GM03348 (cell line): ENCODE measurements at places on chromosomes 6 and 20.

DNA sequence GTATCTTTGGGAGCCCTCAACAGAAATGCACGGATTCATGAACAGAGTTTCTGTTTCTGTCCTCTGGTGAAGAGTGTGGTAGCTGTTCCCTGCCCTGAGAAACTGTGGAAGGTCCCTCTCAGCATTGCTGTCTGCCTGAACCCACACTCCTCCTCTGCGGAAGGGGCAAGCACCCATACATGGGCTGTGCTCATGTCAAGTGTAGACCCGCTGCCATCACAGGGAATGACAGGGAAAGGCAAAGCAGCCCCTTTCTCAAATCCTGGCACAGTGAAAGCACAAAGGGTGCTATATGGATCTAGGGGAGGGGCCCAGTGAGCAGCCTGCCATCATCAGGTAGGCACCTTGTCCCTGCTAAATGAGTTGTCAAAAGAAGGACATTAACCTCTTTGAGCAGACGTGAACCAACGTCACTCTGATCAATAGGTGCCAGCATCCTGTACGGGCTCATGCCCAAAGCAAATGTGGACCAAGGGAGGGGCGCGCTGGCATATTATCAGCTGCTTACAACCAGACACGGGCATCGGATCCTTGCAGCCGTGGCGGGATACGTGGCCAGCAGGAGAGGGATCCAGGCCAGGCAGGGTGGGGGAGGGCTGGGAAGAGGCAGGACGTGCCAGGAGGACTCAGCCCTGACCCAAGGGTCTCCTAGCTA lies 231.2 kb upstream of the PMEPA1 start:
- DNase-seq = no peak

DNA sequence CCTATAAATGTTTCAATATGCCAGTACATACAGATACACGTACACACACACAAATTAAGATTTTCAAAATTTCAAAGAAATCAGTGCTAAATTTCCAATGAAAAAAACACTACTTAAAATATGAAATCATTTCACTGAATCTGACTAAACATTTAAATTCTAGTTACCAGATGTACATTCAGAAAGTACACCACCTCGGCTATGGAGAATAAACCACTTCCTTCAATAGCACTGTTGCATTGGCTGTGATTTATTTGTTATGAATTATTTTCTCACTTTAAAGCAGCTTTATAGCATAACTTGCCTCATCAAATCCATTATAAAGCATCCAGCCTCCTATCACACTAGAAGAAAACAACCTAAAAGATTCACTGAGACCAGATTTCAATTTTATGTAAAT lies 36.6 kb downstream of the HBS1L start:
- no peak for DNase-seq

DNA sequence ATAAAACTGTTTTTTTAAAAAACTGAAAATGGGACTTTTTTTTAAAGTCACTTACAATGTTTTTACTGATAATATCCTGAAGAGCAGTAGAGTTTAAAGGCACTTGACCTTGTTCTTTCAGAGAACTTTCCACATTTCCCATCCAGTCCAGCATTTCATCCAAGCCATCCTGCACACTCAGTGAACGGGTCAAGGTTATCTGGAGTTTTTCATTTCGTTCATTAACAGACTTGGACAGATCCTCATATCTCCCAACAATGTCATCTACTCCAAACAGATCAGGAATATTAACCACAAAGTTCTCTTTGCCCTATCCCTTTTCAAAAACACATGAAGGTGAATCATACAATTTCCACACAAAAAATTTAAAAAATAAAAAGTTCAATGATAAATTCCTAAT lies 69.1 kb downstream of the DST start:
- no peak for DNase-seq

GRCh38 chr6:24436979-24437378 lies 34.2 kb downstream of the MRS2 start:
- no peak for DNase-seq

GRCh38 chr6:25699649-25700048 lies 47.6 kb downstream of the SCGN start:
- no peak for DNase-seq

- DNase-seq = no peak
These were observed 300.5 kb downstream of the PLCB1 start for GRCh38 chr20:8432435-8433148.

- peak; percentile 74 for DNase-seq
These were observed 56.6 kb downstream of the SYTL3 start for GRCh38 chr6:158706369-158706982.

DNA sequence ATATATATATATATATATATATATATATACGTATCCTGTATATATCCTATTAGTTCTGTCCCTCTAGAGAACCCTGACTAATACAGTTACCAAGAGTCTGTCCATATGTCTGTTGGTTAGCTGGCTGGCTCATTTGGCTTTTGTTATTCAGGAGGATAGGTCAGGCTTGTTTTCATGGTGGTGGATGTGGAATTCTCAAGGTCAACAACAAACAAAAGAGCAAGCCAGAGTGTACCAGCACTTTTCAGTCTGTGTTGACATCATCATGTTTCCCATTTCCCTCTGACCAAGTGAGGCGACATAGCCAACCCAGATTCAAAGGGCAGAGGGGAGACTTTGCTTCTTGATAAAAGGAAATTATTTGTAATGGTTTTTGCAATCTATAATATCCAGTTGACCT lies 88.5 kb upstream of the PTCHD4 start:
- no peak for DNase-seq

- no peak for DNase-seq
These were observed 112.7 kb downstream of the RFPL4B start for GRCh38 chr6:112459758-112460304.

DNA sequence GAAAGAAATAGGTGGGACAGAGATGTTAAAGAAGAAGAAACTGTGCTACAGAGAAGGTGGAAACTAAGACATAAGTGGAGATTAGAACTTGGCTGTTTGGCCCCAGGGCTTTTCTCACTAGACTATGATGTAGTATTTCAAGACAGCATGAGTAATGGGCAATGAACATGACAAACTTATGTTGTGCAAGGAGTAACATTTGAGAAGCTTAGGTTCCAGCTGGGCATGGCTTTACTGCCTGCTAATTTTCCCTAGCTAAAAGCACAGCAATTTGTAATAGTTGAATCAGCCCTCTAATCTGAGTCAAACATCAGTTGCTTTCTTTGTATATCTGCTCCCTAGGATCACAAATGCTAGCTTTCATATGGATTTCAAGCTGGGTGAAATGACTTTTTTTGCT lies 294.3 kb upstream of the BMP2 start:
- DNase-seq = no peak

DNA sequence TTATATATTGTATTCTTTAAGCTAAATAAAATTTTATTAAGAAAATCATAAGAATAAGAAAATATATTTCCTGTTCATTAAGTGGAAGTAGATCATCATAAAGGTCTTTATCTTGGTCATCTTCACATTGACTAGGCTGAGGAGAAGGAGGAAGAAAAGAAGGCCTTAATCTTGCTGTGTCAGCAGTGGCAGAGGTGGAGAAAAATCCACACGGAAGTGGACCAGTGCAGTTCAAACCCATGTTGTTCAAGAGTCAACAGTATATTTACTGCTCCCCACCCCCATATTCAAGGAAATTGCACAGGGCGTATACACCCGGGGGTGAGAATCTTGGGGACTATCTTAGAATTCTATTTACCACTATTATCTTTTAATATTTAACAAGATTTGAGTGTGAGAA lies 178.6 kb upstream of the SCGN start:
- no peak for DNase-seq

- DNase-seq = no peak
These were observed 34.0 kb upstream of the FAM83C start for GRCh38 chr20:35326021-35326739.

- no peak for DNase-seq
These were observed 36.3 kb downstream of the SCAND1 start for GRCh38 chr20:35918021-35918420.

- DNase-seq = no peak
These were observed 41.7 kb downstream of the EZR start for GRCh38 chr6:158777510-158777909.

GRCh38 chr6:124961777-124962638 lies at the start of gene RNF217:
RNF217 (plus strand) TSS chr6:124962437; CDS start chr6:124962545, 108 bp downstream.
- peak; percentile 84 for DNase-seq

DNA sequence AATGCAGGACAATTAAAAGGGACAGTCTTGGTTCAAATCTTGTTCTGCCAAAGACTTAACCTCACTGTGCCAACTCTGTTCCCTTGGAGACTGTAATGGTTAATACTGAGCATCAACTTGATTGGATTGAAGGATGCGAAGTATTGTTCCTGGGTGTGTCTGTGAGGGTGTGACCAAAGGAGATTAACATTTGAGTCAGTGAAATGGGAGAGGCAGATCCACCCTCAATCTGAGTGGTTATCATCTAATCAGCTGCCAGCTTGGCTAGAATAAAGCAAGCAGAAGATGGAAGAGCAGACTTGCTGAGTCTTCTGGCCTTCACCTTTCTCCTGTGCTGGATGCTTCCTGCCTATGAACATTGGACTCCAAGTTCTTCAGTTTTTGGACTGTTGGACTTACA lies 474.4 kb downstream of the CD83 start:
- no peak for DNase-seq

DNA sequence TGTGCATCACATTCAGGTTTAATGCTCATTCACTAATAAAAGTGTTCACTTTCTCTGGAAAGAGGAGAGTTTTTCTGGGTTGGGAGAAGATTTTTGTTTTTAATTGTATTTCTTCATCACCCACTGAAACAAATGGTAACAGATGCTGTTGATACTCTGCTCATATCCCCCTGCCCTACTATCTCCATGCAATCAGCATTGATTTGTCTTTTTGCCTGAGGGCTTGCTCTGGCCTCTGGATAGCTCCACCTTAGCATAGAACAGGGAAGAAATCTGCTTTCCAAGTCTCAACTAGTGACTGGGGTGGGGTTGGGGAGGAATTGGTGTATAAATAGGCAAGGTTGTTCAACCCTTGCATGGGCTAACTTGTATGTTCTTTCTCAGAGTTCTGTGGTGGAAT lies 296.4 kb downstream of the KHDRBS2 start:
- no peak for DNase-seq

DNA sequence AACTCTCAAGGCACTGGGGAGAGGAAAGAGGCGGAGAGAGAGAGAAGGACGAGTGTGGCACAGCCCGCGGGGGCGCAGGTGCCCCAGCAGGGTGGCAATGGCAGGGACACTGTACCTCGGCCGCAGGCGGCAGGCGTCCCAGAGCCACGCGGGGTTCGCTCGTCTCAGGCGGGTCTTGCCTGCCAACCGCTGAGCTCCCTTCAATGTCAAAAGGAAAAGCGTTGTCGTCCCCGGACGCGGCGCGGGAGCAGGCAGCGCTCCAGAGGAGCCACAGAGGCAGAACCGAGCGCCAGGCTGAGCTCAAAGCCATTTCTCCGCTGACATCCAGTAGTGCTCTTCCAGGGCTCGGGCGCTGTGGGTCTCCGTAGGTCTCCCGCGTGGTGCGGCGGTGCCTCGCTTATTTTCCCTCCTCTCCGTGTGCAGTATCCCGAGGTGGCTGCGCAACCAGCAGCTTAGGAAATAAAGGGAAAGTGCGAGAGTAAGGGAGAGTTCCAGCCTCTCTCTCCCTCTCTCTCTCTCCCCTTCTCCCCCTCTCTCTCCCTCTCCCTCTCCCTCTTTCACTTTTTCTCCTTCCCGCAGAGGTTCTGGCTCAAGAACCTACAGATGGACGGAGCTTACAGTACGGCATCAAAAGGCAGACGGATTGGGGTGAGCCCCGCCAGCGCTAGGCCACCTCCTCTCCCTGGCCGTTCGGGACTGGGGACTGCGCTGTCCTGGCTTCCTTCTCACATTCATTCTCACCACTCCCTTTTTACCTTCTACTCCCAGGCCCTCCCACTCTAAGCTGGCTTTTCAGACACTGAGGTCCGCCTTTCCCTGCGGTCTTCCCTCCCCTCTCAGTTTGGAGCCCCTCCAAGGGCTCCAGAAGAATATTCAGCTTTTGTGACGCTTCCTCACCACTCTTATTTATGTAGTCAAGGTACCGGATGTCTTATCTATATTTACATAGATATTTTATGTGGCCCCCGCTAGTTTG lies at the start of gene LAMA4:
TSS of gene LAMA4 (minus strand) at position 727 of the 976 bp plus-strand sequence. CDS start at position 310, 417 bp downstream.
- DNase-seq = peak; percentile 80

DNA sequence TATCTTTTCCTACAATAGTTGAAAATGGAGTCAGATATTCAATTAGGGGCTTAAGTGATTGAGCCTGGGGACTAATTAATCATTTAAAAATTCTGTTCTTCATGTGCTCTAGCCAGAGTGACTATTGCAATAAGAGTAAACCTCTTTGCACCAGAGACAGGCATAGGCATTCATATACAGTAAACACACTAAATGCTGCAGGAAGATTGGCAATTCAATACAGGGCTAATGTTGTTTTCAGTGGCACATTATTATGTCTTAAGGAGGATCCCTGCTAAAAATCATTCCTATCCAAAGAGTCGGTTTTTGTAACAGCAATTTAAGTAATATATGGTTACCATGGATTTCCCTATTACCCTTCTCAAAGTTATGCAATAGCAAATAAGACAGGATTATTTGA lies 1.2 kb downstream of the PDE7B start:
- no peak for DNase-seq

DNA sequence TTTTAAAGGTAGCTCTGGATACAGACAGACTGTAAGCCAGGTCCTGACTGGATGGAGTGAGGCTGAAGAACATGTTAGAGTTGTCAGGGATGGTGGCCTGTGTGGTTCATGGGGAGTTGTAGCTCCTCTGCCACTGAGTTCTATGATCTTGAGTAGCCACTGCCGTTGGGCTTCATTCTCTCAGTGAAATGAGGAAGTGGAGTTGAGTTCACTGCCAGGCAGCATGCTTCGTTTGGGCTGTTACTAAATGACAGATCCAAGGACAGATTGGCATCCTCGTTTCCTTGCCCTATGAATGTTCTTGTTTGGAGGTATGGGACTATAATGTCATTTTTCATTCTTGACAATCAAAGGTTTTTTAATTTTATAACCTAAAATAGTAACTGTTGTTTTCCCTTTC lies 37.2 kb downstream of the SCAND1 start:
- DNase-seq = no peak

DNA sequence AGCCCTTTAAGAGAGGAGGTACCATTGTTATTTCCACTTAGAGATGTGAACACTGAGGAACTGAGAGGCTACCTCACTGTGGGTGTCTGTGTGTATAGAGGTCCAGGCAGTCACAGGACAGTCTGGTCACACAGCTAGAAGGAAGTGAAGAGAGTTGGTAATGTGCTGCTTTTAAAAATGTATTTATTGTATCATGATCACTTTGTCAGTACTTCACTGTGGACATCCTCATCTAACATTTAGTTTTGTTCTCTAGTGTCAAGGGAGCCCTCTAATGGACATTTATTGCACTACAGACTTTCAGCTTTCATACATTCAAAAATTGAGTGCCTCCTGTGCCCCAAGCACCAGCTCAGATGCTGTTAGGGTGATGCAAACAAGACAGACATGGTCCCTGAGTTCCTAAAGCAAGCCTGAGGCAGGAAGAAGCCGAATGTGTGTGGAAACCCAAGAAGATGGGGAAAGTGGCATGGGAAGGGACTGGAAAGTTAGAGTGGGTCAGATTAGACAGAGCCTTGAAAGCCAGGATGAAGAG lies 123.0 kb downstream of the SLC16A10 start:
- peak; percentile 78 for DNase-seq

GRCh38 chr20:46900086-46900485 lies 5.4 kb downstream of the EYA2 start:
- no peak for DNase-seq
